Fibroblast of villous mesenchyme (primary cell): ENCODE measurements at places on chromosomes 5 and 9. TPM values are rescaled to one million over a fixed set of nuclear protein-coding genes. Genes with fewer than 3 reads are reported as not detected.

Gene DBH
- not detected in 2 replicates for total RNA-seq

Gene LECT2
- not detected in 2 replicates for total RNA-seq

Gene DRD1
- total RNA-seq, result under 0.01 TPM in 2 replicates

Gene TMEM232
- 1.3 TPM in 2 replicates for total RNA-seq

Gene PCDHB13
- under 0.01 and 0.32 TPM in 2 replicates for total RNA-seq

Gene PALM2AKAP2
- total RNA-seq, result 24.5 and 31.5 TPM in 2 replicates

Gene CCDC107
- 18.1 and 18.7 TPM in 2 replicates for total RNA-seq

Gene PKD2L2
- total RNA-seq, result not detected in 2 replicates

Gene SPATA9
- 1.3 TPM in 2 replicates for total RNA-seq

Gene OR1J2
- total RNA-seq, result 0.32 and 0.43 TPM in 2 replicates

Gene UAP1L1
- total RNA-seq, result 16.0 and 31.2 TPM in 2 replicates

Gene PCDHB12
- total RNA-seq, result under 0.01 TPM in 1 of 2 replicates, not detected in the other
